ENCODE measurements at places on chromosomes 1 and 21. TPM values are rescaled to one million over a fixed set of nuclear protein-coding genes. Genes with fewer than 3 reads are reported as not detected.
A peak's percentile ranks its signal among the peaks of the same experiment; 100 is the strongest.

The EFNA1 gene
- 14.9 TPM for total RNA-seq

The HPDL gene
- 2.3 TPM for total RNA-seq

DNA sequence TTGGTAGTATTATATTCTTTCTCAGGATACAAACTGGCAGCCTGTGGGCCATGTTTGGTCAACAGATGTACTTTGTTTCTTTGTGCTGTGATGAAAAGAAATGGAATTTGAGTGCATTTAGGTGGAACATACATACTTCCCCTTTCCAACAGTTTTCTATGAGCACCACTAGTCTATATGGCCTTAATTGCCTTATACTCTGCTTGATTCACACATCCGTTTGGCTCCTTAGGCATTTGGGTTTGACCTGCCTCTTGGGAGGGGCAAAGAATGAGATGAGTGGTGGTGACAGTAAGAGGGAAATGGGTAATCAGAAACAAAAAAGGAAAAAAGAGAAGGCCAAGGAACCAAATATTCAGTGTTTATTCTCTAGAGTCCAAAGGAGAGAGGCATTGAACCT lies 17.0 kb downstream of the CFAP126 start:
- no peak for DNase-seq

DNA sequence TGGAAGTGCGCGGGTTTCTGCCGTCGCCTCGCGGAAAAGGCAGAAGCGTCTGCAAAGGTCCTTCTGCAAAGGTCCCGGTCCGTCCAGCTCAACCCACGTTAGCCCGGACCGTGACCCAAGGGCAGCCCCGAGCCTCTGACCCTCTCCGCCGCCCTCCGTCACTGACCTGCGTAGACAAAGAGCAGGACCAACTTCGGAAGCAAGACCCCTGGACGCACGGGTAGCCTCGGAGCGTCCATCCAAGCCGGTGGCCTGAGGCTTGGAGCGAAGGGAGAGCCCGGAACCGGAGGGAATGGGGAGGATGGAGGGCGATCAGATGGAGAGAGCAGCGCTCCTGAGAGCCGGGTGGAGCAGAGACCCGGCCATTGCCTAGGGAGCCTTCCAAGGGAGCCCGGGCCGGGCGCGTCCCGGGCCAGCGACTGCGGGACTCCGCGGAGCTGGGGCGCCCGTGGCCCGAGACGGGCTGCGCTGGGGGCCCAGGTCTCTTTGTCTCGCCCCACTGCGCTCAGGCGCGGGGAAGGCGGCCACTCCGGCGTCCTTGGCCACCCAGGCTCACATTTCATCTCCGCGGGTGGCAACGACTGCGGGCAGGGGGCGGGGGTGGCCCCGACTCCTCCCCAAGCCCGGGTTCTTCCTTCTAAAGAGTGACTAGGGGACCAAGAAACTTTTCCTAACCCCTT lies at the start of gene CYYR1:
Gene CYYR1, minus strand, starts transcription at position 585 of the 680 bp plus-strand sequence. Its CDS starts 346 bp downstream, at position 239.
- no peak for DNase-seq

- DNase-seq, result no peak
Observed at GRCh38 chr1:212622467-212622866, 13.9 kb downstream of the ATF3 start.

- DNase-seq, result peak; percentile 12
Observed at GRCh38 chr1:229155472-229155871, 115.4 kb upstream of the RAB4A start.

DNA sequence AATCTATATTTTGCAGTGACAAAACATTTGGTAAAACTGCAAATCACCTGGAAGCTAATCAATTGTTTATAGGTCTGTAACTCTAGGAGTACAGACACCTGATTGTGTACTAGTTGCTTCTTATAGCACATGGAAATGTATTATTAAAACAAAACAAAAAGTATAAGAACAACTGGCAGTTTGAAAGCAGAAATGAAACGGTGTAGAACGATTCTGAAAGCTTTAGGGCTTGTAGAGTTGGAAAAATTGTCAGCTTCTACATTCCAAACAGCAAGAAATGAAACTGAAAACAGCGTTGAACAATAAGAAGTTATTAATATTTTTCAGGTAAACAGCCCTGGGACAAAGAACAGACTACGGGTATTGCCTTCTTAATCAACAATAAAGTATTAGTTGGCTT lies 273.3 kb downstream of the OLFM3 start:
- DNase-seq, result no peak

Measured in gastrocnemius medialis (tissue), 4 donors.